ENCODE measurements at places on chromosomes 6 and 20.
A peak's percentile ranks its signal among the peaks of the same experiment; 100 is the strongest.

- DNase-seq, result no peak
Observed at GRCh38 chr6:116239856-116240255, 14.0 kb downstream of the TSPYL4 start.

DNA sequence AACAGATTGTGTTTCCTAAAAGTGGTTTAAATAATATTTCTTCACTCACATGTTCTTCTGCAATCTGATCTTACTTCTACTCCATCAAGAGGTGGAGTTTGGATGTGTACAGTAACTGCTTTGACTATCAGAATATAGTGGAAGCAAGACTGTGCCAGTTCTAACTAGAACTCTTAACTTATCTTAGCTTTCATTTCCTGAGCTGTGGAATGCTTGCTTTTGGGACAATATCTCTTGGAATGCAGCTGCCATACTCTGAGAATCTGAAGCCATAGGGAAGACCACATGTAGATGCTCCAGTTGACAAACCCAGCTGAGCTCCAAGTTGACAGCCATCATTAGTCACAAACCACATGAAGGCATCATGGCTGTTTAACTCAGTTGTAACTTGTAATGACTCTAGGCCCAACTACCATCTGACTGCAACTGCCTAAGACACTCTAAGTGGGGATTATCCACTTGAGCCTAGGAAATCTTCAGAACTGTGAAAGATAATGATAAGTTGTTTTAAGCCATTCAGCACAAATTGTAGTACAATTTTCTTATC, 40.8 kb upstream of the MAN1A1 start:
- DNase-seq, result no peak

GRCh38 chr6:15364401-15365037, 118.7 kb downstream of the JARID2 start:
- no peak for DNase-seq

GRCh38 chr20:2983508-2983907, 59.9 kb upstream of the GNRH2 start:
- DNase-seq, result no peak

DNA sequence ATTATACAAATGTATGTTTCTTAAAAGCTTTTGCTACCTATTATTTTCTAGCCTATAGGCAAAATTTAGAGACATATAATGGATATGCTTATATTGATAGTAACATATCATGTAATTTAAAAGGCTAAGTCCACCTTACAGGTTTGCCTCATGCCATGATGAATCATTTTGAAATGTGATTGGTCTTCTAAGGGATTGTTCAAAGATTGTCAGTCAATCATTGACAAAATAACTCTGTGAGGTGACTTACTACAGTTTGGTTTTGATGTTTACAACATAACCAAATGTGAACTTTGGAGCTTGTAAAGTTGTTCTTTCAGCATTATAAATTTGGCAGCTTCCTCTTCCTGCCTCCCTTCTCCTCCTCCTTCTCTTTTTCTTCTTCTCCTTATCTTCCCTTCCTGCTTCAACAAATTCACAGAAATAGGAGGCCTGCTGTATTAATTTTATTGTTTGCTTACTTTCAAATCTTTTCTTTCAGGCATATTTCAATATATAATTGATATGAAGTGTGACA, 39.7 kb upstream of the ZFP64 start:
- no peak for DNase-seq

GRCh38 chr6:5308066-5308465, 46.8 kb downstream of the FARS2 start:
- no peak for DNase-seq

- no peak for DNase-seq
Observed at GRCh38 chr20:38321959-38322598, 18.1 kb downstream of the BPI start.

GRCh38 chr20:53643031-53643832, 49.6 kb upstream of the ZNF217 start:
- DNase-seq, result peak; percentile 39

DNA sequence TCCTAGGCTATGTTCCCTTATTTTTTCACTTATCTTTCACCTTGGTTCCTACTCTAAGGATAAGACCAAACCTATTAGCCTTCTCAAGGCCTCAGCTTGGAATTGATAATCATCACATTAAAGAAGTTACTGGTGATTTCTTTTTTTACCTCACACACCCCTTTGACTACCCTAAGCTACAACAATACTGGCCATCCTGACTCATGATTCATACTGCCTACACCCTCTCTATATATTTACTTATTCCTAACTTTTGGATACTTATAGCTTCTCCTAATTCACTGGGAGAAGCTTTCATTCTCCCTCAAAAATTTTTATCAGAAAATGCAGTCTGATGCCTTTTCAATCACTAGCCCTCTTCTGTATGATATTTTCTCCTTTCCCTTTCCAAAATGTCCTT, 256.1 kb downstream of the TBX18 start:
- no peak for DNase-seq

DNA sequence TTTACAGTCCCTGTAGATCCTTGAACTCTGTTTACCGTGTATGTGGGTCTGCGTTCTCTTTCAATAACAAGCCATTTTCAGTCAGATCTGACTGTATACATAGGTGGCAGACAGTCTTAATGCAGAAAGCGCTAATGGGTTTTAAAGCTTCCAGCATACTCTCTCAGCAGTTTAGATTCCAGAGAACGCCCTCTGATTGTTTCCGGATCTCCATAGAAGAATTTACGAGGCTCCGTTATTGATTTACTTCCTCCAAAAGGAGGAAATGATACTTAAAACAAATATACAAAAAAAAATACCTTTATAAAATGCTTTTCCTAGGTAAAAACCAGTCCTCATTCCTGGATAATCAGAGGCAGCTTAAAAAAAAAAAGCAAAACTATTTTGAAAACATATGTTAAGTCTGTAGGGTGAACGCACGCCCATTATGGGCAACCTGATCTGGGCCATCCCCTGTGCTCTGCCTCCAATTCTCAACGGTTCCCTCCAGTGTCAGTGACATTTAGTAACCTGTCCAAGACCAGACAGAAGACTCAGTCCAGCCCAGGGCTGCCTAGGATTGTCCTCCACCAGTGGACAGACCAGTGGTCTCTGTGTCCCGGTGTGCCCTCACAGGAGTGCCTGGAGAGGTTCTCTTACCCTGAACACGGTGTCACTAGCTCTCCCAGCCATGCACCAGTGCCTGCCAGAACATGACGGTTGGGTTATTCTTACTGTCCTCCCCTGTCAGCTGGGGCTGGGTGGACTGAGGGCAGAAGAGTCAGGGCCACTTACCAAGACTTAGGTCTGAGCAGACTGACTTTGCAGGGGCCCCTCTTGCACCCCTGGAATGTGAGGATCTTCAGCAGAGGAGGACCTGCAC, 217.3 kb downstream of the ARID1B start:
- no peak for DNase-seq

DNA sequence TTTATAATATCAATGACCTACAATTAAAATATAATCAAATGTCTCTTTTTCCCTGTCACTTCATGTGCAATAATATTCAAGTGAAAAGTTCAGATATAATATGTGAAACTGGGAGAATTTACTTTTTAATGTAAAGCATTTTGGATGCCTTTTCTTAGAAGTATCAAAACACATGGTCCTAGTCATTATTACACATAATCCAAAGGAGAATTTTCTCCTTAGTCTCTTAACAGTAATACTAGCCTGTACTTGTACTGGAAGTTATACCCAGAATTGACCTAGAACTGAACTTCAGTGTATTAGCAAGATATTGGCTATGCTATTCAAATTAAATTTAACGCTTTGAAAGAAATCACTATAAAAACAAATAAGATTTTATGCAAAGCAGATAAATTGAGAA, 842.6 kb upstream of the MANEA start:
- no peak for DNase-seq

GRCh38 chr6:160431791-160432404, 83.7 kb downstream of the SLC22A3 start:
- DNase-seq, result no peak

GRCh38 chr6:82622461-82622860, 258.8 kb downstream of the TPBG start:
- no peak for DNase-seq

DNA sequence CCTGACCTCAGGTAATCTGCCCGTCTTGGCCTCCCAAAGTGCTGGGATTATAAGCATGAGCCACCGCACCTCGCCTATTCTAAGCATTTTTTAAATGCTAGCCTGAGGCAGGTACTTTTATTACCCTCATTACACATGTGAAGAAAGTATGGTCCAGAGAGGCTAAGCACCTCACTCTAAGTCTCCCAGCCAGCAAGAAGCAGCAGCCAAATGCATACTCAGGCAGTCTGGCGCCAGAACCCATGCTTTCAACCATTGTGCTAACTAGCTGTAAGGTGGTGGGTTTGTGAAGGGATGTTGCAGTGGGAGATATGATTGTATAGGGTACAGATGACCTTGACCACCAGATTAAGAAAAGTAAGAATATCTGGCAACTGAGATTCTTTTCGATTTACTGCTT, 26.1 kb upstream of the RIPOR2 start:
- no peak for DNase-seq

GRCh38 chr6:110043366-110043994, 65.4 kb downstream of the GPR6 start:
- DNase-seq, result no peak

- DNase-seq, result no peak
Observed at GRCh38 chr6:34236131-34236442, 586 bp upstream of the HMGA1 start.

- DNase-seq, result no peak
Observed at GRCh38 chr20:17343656-17344452, 117.0 kb downstream of the PCSK2 start.

GRCh38 chr6:73134588-73134987, 90.7 kb downstream of the KHDC1L start:
- peak; percentile 18 for DNase-seq

GRCh38 chr6:87710090-87710489, 8.1 kb upstream of the AKIRIN2 start:
- DNase-seq, result no peak

DNA sequence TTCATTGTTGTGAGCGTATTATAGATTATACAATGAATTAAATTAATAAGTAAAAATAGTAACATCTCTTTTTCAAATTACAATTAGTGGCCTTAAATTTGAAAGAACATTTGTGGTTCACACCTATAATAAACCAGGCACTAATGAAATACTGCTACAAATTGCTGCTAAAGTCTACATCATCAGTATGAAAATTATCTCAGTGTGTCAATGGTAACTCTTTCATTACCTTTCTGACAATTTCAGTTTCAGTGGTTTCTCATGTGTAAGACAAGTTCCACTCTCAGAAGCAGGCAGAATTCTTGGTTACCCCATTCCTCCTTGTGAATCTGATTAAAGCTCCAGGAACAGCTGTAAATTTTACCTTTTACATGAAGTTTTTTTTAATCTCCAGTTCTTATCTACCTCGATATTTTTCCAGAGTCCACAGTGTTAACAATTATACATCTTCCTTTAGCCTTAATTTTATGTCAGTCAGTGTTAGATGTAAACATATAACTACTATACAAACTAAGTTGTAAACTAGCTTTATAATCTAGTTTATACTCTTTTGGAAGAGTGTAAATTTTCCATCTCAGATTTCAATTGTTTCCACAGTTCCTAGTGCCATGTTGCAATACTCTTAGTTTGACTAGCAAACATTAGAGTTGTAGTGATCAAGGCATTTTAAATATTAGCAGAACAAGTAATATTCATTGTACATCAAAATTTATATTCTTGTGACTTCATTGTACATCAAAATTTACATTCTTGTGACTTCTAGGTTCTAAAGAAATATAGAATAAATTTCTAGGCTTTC, 1038.4 kb downstream of the EPHA7 start:
- DNase-seq, result no peak

DNA sequence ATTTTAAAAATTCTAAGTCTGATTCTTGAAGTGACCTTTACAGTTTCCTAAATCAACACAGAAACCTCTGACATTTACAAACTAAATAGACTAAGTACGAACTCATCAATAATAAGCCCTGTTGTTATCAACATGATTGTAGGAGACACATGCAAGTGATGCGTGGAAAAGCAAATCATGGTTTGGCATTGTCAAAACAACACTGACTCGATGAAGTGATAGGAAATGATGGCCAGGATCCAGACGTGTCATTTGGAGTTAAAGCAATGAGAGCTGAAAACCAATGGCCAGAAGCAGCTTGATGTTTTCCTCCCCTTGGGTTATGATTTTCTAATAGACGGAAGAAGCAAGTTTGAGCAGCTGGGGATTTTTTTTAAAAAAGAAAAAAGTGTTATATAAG, 117.4 kb upstream of the FAM184A start:
- no peak for DNase-seq

DNA sequence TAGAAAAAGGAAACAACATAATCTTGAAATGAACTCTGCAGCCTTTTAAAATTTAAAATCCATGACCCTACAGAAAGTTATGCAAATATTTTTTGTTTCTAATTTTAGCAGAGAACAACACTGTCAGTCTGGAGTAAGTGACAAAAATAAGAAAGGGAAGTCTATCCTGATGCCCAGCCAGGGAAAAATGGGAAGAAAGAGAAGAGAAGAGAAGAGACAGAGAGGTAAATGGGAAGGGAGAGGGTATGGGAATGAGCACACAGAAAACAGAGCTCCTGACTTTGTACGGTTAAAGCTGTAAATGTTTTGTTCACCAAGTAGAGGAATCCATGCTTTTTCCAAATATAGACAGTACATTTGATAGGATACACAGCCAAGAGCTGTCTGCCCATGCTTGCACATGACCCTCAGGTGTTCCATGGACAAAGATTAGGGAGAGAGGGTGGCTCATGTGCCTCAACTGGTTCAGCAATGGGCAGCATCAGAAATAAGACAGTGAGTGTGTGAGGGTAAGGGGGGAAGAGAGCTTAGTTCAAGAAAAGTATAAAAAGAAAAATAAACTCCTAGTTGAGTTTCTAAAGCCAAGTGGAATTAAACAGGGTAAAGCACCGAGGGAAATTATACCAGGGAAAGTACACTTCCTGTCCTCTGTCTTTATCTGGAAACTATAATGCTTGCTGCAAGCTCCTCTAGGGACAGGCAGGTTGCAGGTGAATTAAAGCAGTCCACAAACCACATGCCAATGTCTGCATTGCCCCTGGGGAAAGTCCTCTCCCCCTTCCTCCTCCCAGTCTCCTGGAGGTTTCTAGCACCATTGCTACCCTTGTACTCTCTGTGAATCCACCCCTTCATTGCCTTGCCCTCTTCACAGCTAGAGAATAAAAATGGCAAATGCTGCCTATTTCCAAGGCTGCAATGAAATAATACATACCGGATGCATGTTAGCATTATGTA, 30.0 kb downstream of the MAP3K5 start:
- no peak for DNase-seq

- no peak for DNase-seq
Observed at GRCh38 chr6:72873433-72873832, 251.6 kb downstream of the KCNQ5 start.

DNA sequence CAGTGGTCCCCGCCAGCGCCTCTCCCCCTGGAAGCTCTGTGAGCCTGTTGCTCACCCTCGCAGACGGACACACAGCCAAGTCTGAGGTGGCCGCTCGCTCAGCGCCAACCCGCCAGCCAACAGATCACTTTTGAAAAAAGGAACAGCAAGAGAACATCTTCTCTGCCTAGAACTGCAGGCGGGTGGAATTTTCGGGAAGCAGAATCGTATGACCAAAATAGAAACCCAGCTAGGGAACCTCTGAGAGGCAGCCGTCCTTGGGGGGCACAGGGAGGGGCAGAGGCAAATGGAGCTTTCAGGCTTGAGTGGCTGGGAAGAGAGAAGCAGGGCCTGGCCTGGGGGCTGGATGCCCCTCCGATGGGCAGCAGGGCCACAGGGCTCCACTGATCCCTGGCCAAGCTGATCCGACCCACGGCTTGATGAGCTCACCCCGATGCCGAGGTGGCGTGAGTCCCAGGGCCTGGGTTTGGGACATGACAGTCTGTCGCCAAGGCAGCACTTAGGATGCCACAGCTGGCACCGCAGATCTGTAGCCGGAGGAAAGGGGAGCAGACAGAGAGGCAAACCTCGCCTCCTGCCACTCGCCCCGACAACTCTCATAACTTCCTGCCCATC, 9.8 kb downstream of the NFATC2 start:
- no peak for DNase-seq
